ENCODE measurements at places on chromosomes 12 and 14.

DNA sequence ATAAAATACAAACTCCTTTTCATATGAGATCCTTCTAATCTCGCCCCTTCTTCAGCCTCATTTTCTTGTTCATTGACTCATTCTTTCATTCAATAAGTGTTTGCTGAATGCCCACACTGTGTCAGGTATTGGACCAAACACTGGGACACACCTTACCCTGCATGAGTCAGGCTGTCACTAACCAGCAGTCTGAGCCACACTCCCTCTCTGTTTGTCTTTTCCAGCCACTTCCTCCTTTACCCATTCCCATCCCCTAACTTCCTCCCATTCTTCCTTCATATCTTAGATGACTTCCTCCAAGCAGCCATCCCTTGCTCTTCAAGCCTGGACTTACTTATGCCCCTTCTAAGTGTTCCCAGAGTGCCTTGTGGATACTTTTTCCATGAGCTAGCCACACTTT lies 27.0 kb upstream of the HIF1A start:
- DNase-seq = no peak

- no peak for DNase-seq
These were observed 117.2 kb upstream of the DNM1L start for GRCh38 chr12:32561931-32562341.

GRCh38 chr14:75610834-75611233 lies 32.4 kb downstream of the FLVCR2 start:
- no peak for DNase-seq

DNA sequence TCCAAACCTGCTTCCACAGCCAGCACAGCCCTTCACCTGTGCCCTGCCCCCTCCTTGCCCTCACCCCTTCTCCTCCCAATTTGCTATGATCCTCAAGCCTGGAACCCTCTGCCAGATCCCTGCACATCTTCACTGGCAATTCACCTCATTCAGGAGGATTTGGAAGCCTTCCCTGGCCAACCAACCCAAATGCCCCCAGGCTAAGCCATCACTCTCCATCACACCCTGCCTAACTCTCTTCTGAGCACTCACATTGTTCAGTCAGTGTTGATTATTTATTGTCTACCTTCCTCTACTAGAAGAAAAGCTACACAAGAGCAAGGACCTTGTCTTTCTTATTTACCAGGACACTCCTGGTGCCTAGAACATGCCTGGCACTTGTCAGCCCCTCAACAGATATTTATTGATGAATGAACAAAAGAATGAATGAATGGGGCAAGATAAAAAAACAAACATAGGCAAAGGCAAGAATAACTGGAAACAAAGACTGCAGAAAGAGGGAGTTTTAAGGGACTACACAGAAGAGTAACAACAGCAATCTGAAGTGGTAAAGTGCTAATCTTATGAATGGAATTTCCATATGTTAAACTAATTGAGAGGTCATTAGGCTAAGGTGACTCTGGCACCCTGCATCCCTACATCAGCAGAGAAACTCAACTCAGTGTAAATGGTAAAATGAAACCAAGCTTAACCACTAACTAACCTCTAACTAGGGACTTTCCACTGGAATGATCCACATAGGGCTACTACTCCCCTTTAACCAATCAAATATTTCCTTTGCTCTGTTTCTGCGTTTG lies 33.4 kb downstream of the TMTC1 start:
- DNase-seq = no peak

DNA sequence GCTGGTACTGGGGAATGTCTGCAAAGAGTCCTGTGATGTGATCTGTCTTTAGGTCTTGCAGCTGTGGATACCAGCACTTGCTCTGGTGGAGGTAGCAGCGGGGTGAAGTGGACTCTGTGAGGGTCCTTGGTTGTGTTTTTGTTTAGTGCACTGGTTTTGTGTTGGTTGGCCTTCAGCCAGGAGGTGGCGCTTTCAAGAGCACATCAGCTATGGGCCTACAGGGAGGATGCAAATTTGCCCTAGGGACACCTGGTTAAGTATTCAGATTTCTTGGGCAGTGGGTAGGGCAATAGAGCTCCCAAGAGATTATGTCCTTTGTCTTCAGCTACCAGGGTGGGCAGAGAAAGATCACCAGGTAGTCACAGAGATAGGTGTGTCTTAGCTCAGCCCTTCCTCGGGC lies 63.8 kb downstream of the PTGER2 start:
- no peak for DNase-seq

GRCh38 chr12:82522285-82522684 lies 164.0 kb downstream of the METTL25 start:
- DNase-seq = no peak

DNA sequence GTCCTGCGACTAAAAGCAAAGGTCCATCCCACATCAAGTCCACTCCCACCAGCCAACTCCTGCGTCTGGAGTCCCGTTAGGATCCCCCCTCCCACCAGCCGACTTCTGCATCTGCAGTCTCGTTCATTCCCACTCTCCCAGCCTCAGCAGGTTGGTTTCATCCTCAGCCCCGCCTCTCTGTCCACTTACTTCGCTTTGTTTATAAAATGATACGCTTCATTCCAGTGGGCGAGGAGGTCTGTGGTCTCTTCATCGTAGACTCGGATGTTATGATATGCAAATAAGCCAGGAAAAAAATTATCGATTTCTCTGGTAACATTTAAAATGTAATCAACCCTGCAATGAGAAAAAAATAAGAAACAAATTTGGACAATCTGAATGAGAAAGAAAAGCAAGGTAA lies 56.8 kb downstream of the SSH1 start:
- DNase-seq = no peak

GRCh38 chr12:4909734-4910501 lies at the start of gene KCNA1:
KCNA1 (plus strand) TSS chr12:4909905; CDS start chr12:4911379, 1,474 bp downstream.
- DNase-seq = no peak

- DNase-seq = no peak
These were observed 97.6 kb downstream of the BCAT1 start for GRCh38 chr12:24851341-24851740.

GRCh38 chr14:51725061-51725460 lies 73.4 kb downstream of the FRMD6 start:
- no peak for DNase-seq

GRCh38 chr12:95591731-95592130 lies 40.5 kb upstream of the USP44 start:
- no peak for DNase-seq

DNA sequence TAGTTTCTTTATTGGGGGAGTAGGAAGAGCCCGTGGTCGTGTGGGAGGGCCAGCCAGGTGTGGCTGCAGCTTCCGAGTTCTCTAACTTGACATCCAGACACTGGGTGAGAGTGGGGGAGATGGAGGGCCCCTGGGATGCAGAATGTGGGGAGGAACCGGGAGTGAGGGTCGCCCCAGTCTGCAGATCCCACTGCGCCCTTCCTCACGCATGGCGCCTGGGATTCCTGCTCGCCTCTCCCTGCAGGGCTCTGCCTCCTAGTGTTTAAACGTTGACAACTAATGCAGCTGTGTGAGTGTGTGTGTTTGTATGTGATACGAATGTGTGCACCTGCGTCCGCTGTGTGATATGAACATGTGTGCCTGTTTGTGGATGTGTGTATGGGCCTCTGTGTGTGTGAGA lies 34.6 kb downstream of the FZD10 start:
- no peak for DNase-seq

All from T1000 (cell line).